Breast epithelium (tissue), 4 donors: ENCODE measurements at places on chromosomes 7 and 10. TPM values are rescaled to one million over a fixed set of nuclear protein-coding genes. Genes with fewer than 3 reads are reported as not detected.

DNA sequence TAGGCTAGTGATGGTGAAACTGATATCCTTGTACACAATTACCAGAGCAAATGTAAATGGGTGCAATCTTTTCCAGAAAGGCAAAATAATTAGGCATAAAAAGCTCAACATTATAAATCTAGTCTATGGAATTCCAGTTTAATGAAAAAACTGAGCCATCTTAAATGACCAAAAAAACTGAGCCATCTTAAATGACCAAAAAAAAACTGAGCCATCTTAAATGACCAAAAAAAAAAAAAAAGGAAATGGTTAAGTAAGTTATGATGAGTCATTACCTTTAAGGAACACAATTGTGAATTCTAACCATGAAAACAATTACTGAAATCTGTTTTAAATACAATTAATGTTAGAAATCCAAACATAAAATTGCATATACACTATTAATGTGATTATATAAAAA is 25.3 kb downstream of the USP6NL start:
- DNase-seq, result no peak

DNA sequence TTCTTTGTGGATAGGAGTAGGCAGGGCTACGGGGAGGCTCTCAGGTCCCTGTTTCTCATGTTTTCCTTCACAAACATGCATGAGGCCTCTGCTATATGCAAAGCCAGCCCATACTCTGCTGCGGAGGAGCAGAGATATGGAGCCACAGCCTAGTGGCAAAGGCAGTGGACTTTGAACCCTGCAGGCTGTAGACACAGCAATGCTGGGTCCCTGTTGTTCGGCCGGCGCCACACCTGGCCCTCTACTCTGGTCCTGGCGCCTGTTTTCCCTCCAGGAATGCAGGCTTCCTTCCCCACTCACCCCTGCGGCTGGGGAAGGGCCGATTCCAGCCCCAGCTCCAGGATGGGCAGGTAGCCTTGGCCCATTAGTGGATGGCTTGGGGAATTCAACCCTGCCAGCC is 11.5 kb downstream of the CLRN3 start:
- DNase-seq, result no peak

DNA sequence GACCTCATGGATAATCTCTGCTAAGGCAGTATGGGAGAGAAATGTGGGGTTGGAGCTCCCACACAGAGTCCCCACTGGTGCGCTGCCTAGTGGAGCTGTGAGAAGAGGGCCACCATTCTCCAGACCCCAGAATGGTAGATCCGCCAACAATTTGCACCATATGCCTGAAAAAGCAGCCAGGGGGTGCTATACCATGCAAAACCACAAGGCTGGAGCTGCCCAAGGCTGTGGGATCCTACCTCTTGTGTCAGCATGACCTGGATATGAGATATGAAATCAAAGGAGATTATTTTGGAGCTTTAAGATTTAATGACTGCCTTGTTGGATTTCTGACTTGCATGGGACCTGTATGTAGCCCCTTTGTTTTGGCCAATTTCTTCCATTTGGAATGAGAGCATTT is 27.0 kb upstream of the SAMD9L start:
- DNase-seq, result no peak

- DNase-seq, result no peak
Measured at GRCh38 chr7:28311670-28312069, 100.6 kb upstream of the CREB5 start.

DNA sequence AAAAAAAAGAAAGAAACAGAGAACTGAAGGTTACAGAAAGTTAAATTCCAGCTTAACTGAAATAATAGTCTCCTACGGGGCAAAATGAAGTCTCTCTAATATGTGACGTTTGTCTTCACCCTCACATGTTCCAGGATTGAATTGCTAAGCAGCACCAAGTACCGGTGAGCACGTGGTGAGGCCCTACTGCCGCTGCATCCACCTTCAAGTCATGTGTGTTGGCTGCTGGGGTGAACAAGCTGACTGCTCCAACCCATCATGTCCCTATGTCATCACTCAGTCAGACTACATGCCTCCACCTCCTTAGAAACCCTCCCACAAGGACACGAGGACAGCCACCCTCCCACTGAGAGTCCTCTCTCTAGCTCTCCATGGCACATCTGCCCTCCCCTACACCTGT is 35.4 kb upstream of the NPFFR1 start:
- DNase-seq, result no peak

Gene WEE2
- not detected for total RNA-seq

- DNase-seq, result no peak
Measured at GRCh38 chr7:30841025-30841735, 70.0 kb downstream of the MINDY4 start.

DNA sequence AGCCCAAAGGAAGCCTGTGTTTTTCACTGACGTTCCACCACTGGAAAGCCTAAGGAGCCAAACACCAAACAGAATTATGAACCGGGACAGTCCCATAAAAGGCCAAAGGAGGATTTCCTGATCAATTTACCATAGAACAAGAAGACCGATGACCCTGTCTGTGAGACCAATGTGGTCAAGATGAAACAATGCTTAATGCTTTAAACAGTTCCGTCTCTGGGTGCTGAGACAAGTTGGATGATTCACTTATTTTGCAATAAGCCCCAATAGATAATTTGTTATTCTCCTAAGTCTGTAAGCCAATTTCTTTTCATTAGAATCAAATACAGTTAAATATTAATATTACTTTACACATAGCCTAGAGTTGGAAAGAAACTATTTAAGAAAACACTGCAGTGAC is 134.9 kb downstream of the MICU1 start:
- DNase-seq, result no peak

- no peak for DNase-seq
Measured at GRCh38 chr10:46012746-46013145, 17.7 kb downstream of the NCOA4 start.

Gene STOX1
- 8.8 TPM for total RNA-seq
